ENCODE measurements at places on chromosomes 7 and 10.

- DNase-seq = no peak
Observed at GRCh38 chr7:24455813-24456525, 117.3 kb upstream of the PALS2 start.

DNA sequence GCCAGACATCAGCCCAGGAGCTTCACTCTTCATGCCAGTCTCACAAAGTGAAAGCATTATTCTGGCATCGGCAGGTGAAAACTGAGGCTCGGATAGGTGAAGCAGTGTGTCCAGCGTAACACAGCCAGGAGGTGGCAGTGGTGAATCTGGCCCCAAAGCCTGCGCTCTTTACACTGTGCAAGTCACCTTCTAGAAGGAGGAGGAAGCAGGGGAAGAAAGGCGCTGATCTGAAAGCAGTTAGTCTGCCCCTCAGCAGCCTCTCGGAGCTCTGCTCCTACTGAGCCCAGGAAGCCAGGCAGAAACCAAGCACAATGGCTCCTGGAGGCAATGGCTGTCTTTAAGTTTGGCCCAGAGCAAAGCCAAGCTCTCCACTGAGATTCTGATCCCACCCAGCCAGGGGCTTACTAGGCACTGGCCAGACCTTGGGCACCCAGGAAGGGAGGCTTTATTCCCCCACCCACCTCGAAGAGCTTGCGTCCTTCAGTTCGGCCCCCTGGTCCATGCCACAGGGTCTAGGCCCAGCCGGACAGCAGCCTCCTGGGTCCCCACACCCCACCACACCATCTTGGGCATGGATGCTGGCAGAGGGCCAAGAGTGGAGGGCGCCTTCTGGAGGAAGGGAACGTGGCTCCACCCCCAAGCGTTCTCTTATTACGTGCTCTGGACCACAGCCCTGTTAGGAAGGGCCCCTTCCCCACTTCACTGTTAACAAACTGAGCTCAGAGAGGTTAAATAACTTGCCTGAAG lies 104.5 kb downstream of the GRID1 start:
- peak; percentile 29 for DNase-seq

DNA sequence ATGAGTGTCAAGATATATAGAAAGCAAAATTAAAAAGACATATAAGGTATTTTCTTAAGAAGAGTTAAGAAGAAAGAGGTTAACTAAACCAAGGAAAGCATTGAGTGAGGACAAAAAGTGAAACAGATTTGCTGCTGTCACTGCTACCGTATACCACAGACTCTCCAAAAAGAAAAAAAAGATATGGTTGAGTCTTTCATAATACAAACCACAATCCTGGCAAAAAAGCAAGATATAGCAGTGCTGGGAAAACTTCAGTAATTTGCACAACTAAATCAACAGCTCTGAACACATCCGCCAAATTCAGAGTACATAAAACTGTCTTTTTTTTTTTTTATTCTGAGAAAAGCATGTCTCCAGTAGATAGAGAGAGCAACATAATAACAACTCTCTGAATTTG lies 114.7 kb downstream of the ETV1 start:
- DNase-seq = no peak

- DNase-seq = no peak
Observed at GRCh38 chr10:107164992-107165391, 486 bp upstream of the SORCS1 start.

GRCh38 chr10:128058106-128058749 lies 68.0 kb downstream of the MKI67 start:
- no peak for DNase-seq

GRCh38 chr7:73986158-73986631 lies 41.8 kb upstream of the ELN start:
- no peak for DNase-seq

GRCh38 chr10:48242171-48242904 lies 32.2 kb downstream of the FRMPD2 start:
- DNase-seq = no peak

DNA sequence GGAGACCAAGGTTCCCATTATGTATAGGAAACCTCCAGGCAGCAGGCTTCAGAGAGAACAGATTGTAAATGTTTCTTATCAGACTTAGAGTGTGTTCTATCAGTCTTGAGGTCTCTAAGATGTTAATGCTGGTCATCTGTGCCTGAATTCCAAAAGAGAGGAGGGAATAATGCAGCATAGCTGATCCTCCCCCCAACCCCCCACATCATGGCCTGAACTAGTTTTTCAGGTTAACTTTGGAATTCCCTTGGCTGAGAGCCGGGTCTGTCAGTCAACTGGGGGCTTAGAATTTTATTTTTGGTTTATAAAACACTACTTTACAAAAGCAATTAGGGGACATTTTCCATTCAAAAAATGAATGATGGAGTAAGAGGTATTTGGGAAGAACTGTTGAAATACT lies 184.3 kb downstream of the NEBL start:
- no peak for DNase-seq

GRCh38 chr7:109696723-109697122 lies 1127.0 kb downstream of the DNAJB9 start:
- DNase-seq = no peak

DNA sequence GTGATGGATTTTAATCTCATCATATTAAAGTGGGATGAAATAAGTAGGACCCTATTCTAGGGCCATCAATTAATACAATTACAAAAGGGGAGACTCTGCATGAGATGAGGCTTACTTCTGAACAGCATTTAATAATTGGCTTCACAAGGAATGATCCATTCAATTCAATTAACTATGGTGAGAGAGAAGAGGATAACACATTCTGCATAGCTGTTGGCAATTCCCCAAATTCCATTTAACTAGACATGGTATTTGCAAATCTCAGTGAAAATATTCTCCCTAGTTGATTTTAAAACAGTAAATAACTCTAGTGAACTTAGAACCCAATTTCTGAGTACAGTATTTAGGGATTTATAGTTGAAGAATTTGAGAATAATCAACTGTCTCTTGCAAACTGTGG lies 145.3 kb downstream of the NOC3L start:
- DNase-seq = no peak

All from activated CD4-positive, alpha-beta T cell treated with anti-CD3 and anti-CD28 coated beads, Interleukin-2, amount 50 U/mL, for 16 hours (primary cell).